Occipital lobe (tissue), 3 donors: ENCODE measurements at places on chromosomes 5 and 9. TPM values are rescaled to one million over a fixed set of nuclear protein-coding genes. Genes with fewer than 3 reads are reported as not detected.

GRCh38 chr5:120507197-120507596 lies 43.1 kb downstream of the PRR16 start:
- DNase-seq = no peak

DNA sequence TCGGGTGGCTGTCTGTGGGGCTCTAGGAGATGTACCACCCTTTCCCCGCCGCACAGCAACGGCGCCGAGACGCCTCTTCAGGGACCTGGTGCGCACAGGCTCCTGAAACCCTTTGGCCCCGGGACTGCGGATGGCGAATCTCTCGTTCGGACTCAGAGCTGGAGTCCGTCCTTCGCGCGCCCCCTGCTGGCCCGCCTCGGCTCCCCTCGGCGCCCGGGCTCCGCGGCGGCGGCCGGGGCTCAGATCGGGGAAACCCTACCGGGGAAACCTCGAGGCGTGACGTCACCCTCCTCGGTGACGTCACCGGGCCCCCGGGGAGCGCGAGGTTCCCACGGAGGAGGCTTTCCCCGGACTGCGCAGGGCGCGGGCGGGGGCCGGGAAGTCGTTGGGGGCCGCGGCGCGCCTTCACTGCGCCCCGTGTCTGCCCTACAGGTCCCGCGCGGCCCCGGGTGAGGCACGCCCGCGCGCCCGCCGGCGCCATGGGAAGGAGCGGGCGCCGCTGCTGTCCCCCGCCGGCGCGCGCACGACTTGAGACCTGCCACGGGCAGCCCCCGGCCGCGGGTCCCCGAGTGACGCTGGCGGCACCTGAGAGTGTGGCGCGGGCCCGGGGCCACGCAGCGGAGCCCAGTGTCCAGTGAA lies 7.9 kb downstream of the PRR7 start:
- peak; percentile 79 for DNase-seq

GABRA6 gene
- total RNA-seq = 0.31 TPM

GRCh38 chr5:1356873-1357787 lies 12.2 kb upstream of the CLPTM1L start:
- DNase-seq = no peak

GRCh38 chr5:149759563-149759962 lies 29.5 kb downstream of the PPARGC1B start:
- no peak for DNase-seq

DNA sequence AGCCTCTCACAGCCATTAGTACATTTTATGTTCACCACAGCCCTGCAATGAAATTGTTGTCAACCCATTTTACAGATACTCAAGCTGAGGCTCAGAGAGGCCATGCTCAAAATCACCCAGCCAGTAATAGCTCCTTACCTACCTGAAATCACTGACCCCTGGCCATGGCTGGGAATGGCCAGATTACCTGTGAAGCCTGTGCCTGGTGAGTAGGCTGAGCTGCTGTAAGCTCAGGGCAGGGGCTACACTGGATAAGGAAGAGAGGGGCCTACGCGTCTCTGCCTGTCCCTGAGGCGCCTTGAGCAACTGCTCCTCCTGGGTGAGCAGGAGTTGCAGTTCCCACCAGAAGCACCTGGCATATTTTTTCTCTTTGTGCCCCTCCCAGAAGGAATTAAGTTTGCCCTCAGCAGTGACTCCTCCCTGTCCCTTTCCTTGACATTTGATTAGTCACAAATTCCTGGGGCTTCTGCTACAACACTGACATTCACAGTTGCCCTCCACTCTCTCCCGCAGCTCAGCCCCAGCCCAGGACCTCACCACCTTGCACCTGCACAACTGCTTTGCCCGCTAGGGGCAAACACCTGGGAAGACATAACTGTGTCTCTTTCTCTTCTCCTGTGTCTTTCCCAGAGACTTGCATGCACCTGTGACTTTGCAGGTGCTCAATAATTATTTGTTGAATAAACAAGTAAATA lies 5.7 kb downstream of the CLTB start:
- no peak for DNase-seq

- DNase-seq = no peak
These were observed 71.4 kb downstream of the INSYN2B start for GRCh38 chr5:169908864-169909263.

GRCh38 chr9:132201139-132201538 lies 39.3 kb downstream of the NTNG2 start:
- DNase-seq = no peak

DNA sequence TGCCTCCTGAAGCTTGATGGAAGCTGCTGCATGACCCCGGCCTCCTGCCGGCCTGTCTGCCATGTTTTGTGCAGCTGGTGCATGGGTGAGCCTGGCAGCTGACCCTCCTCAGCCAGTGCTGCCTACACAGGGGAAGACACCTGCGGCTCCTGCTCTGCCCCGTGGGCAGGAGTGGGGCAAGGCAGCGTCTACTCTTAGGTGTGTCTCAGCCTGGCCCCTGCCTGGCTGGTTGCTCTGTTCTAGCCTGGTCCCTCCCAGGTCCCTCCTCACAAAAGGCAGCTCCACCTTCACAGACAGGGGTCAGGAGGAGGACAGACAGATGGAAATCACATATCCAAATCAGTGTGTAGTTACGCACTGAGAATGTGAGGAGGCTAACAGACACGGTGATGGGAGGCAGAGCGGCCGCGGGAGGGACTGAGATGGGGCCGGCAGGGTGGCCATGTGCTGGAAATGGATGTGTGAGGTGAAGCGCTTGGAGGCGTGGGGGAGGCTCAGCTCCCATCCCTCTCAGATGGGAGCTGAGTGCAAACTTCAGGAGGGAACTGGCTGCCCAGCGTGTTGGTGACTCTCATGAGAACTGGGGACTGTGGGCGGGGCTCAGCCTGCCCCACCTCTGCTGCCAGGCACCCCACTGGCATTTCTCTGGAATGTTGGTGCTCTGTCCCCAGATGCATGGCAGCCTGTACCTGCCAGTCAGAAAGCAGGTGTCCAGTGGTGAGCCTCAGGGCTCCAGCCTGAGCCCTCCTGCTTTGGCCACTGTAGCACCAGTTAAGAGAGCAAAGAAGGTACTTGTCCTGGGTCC lies 43.4 kb downstream of the PPARGC1B start:
- DNase-seq = no peak

DNA sequence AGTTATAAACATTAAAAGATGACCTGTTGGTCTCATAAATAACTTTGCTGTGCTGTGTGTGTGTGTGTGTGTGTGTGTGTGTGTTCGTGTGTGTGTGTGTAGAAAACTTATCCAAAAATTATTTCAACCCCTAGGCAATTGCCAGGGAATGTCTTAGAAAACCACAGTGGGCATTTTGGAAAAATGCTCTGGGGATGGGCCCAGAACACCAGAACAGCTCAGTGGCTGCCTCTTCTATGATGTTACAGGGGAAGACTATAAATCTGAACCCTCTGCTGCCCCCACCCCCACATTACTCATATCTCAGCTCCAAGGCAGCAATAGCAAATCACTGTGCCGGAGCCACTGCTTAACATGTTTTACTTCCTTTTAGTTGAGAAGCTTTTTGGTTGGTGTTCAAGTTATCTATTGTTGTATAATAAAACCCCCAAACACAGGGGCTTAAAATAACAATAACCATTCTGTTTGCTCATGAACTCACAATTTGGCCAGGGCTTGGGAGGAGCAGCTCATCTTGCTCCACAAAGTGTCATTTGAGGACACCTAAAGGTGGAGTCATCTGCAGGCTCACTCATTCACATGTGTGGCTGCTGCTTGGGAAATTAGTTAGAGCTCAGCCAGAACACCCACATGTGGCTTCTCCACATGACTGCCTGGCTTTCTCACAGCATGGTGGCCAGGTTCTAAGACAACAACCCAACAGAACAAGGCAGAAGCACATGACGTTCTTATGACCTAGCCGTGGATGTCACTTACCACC lies 40.4 kb downstream of the ACTBL2 start:
- no peak for DNase-seq

EPB41L4B gene
- 3.7 TPM for total RNA-seq

DNA sequence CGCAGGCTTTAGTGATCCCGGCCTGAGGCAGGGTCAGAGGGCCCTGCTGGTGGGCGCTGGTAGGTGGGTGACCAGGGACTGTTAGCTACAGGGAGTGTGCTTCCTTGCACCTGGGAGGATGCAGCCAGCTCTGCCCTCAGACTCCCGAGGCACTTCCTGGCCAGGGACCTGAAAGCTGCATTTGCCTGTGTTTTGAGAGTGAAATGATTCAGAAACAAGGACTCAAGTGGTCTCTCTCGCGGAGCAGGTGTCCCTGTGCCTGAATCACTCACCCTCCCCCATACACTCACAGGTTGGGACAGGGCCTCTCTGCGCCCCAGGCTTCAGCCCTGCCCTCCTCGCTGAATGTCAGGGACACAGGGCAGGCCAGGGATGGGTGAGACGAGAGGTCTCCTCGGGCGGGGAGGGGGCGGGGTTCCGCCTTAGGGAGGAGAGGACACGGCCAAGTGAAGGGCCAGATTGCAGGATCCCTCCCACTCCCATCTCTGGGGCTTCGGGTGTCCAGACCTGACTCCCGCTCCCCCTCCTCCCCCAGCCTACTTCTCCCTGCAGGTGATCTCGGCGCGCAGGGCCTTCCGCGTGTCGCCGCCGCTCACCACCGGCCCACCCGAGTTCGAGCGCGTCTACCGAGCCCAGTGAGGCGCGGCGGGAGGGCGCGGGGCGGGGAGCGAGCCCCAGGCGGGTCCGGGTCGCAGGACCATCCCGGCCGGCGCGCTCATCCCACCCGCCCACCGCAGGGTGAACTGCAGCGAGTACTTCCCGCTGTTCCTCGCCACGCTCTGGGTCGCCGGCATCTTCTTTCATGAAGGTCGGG lies 1.5 kb downstream of the LTC4S start:
- no peak for DNase-seq

DNA sequence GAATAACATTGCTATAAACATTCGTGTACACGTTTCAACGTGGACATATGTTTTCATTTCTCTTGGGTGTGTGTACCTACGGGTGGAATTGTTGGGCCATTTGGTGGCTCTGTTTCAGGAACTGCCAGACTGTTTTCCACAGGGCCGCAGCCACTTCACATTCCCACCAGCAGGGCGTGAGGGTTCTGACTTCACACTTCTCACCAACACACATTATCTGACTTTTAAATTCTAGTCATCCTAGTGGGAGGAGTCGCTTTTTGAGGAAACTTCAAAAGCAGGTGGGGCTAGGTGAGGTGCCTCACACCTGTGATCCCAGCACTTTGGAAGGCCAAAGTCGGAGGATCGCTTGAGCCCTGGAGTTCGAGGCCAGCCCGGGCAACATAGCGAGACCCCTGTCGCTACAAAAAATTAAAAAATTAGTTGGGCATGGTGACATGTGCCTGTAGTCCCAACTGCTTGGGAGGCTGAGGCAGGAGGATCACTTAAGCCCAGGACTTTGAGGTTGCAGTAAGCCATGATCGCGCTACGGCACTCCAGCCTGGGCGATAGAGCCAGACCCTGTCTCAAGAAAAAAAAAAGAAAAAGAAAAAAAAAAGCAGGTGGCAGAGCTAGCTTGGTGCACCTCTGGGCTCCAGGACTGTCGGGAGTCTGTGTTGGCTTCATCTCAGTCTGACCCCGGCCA lies 28.5 kb downstream of the TSPAN17 start:
- no peak for DNase-seq

DNA sequence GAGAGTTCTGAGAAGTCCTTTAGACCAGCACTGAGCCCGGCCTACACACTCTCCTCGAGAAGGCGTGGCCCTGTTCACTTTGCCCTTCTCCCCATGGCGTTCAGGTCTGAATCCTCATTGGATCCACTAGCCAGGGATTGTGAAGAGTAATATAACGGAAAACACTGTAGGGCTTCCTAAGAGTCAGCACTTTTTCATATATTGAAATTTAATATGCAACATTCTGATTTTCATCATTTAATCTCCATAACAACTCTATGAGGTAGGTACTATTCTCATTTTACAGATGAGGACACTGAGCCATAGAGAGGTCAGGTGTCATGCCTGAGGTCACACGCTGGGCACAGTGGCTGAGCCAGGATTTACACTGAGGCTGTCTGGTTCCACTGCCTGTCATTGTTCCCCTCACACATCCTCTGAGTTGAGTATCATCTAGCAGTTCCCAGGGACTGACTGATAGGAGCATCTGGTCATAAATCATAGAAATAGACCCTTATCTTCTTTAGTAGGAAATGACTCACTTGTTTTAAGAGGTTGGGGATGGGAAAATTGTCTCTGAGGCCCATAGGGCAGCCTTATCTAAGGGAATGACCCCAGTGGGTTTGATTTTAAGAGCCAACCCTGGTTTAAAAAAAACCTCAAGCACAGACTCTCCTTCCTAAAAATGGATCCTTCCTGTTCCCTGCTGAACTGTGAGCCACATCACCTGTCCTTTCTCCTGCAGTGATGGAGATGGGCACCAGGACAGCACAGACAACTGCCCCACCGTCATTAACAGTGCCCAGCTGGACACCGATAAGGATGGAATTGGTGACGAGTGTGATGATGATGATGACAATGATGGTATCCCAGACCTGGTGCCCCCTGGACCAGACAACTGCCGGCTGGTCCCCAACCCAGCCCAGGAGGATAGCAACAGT lies 41.2 kb downstream of the THBS4 start:
- no peak for DNase-seq

GRCh38 chr5:55324815-55325418 lies 17.1 kb downstream of the MTREX start:
- DNase-seq = no peak

DNA sequence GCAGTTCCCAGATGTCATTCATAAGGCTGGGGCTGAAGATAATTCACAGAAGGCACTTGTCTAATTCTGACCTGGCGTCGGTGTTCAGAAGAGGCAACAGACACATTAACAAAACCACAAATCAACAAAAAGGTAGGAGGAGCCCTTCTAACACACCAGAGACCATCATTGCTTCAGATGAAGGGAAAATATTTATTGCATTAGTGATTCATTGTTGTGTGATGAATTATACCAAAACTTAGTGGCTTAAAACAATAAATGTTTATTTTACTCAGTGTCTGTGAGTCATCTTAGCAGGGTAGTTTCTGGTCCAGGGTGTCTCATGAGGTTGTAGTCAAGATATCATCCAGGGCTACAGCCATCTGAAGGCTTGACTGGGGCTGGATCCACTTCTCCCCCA lies 91.3 kb upstream of the KIF2A start:
- no peak for DNase-seq

- DNase-seq = no peak
These were observed 56.7 kb upstream of the RPS23 start for GRCh38 chr5:82334856-82335255.

- DNase-seq = no peak
These were observed 55.4 kb downstream of the SEMA4D start for GRCh38 chr9:89442501-89442978.

DNA sequence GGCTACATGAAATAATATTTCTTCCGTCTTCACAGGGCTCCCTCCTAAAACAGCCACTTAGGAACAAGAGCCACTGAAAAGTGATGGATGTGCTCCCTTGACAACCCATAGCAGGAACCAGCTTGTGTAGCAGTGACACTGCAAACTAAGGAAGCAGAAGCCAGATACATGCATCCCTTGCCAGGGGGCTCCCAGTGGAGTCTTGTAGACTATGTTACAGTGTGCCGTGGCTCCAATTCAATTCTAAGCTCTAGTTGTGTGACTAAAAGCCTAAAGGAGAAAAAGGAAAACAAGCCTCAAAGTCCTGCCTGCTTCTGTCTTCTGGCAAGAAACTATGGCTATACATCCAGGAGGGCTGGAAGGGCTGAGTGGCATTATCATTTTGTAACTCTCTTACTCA lies 12.2 kb upstream of the TAF1L start:
- no peak for DNase-seq

PHF24 gene
- 25.6 TPM for total RNA-seq

CDH18 gene
- 10.0 TPM for total RNA-seq
